ENCODE measurements at places on chromosomes 5 and 9.

DNA sequence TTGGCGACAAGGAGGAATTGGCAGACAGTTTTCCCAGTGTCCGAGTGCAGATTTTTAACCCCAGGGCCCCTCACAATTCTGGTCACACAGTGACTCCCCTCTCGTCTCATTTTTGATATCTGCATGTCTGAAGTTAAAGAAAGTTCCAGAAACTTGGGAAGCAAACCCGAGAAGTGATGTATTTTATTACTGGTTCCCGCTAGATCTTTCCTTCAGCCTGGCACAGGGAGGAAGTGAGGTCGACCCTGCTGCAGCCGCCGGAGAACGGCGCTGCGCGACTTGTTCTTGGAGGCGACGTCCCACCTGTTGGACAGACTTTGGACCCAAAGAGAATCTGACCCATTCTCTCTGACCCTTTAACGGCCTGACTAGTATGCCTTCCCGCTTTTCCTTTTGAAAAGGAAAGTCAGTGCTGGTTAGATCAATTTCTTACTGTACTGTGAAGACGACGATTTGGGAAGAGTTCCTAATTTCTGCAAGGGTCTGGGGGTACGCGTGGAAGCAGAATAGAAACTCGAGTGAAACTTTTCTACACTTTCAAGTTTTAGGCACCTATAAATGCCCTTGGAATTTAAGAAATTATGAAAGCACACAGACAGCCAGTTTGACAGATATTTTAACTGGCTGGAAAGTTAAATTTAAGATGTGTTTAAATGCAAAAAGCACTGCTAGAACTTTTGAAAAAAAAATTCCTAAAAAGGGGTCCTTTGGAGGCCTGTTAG is 744 bp downstream of the OTULIN start:
- peak overlapping the region; percentile 97 for H3K27ac ChIP-seq
- DNase-seq: no peak
- H3K27me3 ChIP-seq: no peaks in the 10 kb centered on the region
- H3K4me3 ChIP-seq: peak overlapping the region; percentile 96
- peaks cover 72% of the 10 kb centered on the region for H3K4me1 ChIP-seq

GRCh38 chr9:130868230-130868629 is 28.4 kb downstream of the QRFP start:
- H3K36me3 ChIP-seq: peaks cover 15% of the 10 kb centered on the region
- DNase-seq: no peak
- no peak overlapping the region for H3K27ac ChIP-seq
- H3K4me3 ChIP-seq: no peak overlapping the region

GRCh38 chr9:76692458-76693129 is 71.6 kb upstream of the PCA3 start:
- H3K27ac ChIP-seq: no peak overlapping the region
- H3K4me3 ChIP-seq: no peak overlapping the region
- DNase-seq: no peak
- H3K4me1 ChIP-seq: peaks cover 13% of the 10 kb centered on the region
- no peaks in the 10 kb centered on the region for H3K36me3 ChIP-seq

DNA sequence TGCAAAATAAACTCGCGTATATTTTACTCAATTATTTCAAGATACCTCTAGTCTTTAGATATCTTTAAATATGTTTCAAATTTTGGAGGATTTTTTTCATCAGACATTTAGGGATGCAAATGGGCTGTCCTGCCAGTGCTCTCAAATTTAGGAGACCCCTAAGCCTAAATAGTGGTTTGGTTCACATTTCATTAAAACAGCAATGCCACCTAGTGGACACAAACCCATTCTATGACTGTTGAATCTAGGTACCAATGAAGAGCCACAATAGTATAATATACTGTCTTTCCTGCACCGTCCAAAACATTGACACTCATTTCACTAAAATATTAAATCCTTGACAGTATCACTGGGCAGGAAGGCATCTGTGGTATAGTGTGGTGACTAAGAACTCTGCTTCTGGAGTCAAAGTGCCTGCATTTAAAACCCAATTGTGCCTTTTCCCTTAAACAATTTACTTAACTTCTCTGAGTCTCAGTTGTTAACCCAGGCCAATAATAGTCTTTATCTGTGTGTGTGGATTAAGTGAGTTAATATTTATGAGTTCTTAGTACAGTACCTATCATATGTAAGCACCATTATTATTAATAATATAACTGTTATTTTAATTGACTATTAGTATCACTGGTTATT is 148.0 kb downstream of the RORB start:
- peaks cover 9% of the 10 kb centered on the region for H3K27me3 ChIP-seq
- no peak for DNase-seq
- no peak overlapping the region for H3K27ac ChIP-seq
- no peaks in the 10 kb centered on the region for H3K36me3 ChIP-seq
- no peaks in the 10 kb centered on the region for H3K4me1 ChIP-seq

DNA sequence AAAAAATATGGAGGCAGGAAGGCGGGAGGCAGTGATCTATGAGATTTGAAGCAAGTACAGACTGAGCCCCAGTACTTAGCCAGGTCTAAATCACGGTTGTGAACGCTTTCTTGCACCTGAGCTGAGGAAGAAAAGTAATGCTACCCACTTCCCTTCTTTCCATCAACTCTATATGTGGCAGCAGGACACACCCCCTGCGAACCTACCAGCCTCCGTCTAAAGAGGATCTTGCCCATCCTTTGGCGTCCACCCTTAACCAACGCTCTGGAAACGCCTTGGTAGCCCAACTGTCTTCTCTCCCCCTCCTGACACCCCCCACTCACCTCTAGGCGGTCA is 545 bp downstream of the HMGCS1 start:
- H3K27ac ChIP-seq: peak overlapping the region; percentile 95
- H3K27me3 ChIP-seq: peaks cover 9% of the 10 kb centered on the region
- H3K36me3 ChIP-seq: peaks cover 15% of the 10 kb centered on the region
- DNase-seq: no peak
- H3K4me1 ChIP-seq: peaks cover 30% of the 10 kb centered on the region

- H3K27ac ChIP-seq: no peak overlapping the region
- no peaks in the 10 kb centered on the region for H3K27me3 ChIP-seq
- peaks cover 6% of the 10 kb centered on the region for H3K36me3 ChIP-seq
- no peak for DNase-seq
- peaks cover 5% of the 10 kb centered on the region for H3K4me1 ChIP-seq
These were observed 57.9 kb downstream of the RNF130 start for GRCh38 chr5:180013678-180014077.

DNA sequence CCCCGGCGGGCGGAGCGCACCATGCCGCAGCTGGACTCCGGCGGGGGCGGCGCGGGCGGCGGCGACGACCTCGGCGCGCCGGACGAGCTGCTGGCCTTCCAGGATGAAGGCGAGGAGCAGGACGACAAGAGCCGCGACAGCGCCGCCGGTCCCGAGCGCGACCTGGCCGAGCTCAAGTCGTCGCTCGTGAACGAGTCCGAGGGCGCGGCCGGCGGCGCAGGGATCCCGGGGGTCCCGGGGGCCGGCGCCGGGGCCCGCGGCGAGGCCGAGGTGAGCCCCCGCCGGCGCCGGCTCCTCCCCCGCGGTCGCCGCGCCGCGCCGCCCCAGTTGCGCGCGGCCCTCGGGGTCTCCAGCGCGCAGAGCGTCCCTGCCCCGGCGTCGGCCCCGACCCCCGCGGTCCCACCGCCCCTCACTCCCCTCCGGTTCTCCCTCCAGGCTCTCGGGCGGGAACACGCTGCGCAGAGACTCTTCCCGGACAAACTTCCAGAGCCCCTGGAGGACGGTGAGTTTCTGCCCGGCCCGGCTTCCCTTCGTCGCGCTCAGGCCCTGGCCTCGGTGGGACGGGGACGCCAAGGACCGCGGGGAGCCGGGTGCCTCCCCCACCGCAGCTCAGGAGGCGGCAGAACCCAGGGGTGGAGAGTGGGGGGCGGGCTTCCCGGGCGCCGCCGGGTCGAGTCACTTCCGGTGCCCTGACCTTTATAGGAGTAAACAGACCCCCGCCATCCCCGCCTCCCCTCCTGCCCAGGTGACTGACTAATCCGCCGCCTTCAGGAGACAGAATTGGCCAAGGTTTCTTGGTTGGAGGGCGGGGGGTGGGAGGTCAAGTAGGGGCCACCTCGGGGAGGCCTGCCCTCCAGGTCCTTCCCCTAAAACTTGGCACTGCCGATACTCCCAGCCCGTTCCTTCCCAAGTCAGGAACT is 665 bp downstream of the TCF7 start:
- peaks cover 58% of the 10 kb centered on the region for H3K36me3 ChIP-seq
- no peaks in the 10 kb centered on the region for H3K27me3 ChIP-seq
- peak; percentile 66 for DNase-seq
- peak overlapping the region; percentile 81 for H3K27ac ChIP-seq
